ENCODE measurements at places on chromosomes 12 and 14.

- no peak for DNase-seq
Observed at GRCh38 chr12:26748741-26749431, 84.1 kb downstream of the ITPR2 start.

DNA sequence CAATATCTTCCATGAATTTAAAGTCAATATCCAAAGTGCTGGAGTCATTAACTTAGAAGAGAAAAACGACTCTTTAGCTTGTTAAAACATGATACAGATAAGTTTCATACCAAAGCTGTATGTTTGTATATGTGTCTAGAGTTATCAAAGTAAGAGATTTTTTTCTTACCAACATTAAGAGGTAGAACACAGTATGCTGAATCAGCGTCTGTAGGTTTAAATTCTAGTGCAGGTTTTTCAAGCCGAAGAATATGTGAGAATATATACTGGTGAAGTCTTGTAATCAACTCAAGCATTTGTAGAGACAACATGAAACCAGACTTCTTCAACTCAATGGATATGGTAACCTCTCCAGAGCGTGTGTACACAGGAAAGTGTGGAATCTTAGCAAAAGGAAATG, 49.6 kb downstream of the DICER1 start:
- DNase-seq, result no peak

DNA sequence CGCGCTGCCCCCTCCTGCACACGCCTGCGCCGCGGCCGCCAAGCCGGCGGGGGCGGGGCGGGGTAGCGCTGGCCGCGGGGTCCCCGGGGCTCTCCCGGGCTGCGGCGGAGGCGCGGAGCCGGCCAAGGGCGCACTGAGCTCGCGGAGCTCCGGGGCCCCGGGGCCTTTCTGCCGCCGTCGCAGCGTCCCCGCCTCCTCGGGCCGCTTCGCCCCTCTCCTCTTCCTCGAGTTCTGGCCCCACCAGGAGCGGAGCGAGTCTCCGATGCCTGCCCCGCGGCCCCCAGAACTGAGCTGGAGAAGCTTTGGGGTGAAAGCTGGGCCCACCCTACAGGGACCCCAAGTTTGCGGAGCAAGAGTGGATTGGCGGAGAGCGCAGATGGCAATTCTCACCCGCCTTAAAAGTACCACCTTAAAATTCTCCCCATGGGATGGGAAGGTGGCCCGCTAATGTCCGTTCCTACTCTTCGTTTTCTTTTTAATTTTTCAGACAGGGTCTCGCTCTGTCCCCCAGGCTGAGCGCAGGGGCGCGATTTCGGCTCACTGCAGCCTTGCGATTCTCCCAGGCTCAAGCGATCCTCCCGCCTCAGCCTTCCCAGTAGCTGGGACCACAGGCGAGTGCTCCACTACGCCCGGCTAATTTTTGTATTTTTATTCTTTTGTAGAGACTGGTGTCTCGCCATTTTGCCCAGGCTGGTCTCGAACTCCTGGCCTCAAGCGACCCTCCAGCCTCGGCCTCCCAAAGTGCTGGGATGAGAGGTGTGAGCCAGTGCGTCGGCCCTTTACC, 129.6 kb downstream of the NDUFA12 start:
- DNase-seq, result no peak

- peak; percentile 92 for DNase-seq
Observed at GRCh38 chr12:48795550-48796455, 6.9 kb upstream of the ADCY6 start.

GRCh38 chr14:35407306-35407630, 2.7 kb upstream of the NFKBIA start:
- no peak for DNase-seq

DNA sequence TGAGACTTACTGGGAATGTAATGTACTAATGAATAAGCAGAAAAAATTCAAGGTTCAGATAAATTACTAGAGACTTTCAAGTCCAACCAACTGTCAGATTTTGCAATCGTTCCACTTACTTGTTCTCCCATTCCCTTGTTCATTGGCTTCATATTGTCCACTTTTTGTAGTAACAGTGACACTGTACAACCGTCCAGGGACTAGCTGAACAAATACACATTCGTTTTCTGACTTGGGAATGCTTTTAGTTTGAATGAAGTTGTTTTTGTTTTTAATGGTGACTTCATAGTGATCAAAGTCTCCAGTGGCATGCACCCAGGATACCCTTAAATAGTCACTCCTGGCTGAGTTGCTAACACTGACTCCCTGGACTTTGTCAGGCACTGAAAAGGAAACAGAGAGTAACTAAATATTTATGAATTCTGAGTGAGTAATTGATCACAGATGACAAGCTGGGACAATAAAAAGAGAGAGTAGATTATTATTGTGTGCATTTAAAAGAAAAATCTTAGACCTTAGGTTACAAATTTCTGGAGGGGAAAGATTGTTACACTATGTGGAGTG, 65.4 kb downstream of the PTPRB start:
- no peak for DNase-seq

- DNase-seq, result no peak
Observed at GRCh38 chr12:15318841-15319240, 3.5 kb upstream of the PTPRO start.
